Stimulated activated CD8-positive, alpha-beta memory T cell treated with anti-CD3 and anti-CD28 coated beads, Interleukin-4, amount 100 ng/mL, for 1 hour (primary cell): ENCODE measurements at places on chromosomes 5 and 9.
A peak's percentile ranks its signal among the peaks of the same experiment; 100 is the strongest.

DNA sequence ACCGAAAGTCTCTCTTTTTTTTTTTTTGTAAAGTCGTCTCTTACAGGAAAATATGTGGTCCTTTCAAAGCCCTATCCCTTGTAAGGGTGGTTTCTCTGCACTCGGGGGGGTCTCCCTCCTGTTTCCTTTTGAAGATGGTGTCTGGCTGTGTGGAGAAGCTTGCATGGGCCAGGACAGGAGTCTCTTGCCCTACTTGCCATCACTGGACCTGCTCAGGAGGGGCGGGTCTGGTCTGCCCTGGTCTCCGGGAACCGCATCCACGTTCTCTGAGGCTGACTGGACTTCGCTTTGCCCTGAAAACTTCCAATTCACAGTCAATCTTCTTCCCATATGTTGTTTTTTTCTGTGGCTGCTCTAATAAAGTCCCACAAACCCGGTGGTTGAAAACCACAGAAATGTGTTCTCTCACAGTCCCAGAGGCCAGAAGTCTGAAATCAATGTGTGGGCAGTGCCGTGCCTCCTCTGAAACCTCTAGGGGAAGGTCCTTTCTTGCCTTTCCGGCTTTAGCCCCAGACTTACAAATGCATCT, 92.9 kb upstream of the IER5L start:
- DNase-seq = no peak

DNA sequence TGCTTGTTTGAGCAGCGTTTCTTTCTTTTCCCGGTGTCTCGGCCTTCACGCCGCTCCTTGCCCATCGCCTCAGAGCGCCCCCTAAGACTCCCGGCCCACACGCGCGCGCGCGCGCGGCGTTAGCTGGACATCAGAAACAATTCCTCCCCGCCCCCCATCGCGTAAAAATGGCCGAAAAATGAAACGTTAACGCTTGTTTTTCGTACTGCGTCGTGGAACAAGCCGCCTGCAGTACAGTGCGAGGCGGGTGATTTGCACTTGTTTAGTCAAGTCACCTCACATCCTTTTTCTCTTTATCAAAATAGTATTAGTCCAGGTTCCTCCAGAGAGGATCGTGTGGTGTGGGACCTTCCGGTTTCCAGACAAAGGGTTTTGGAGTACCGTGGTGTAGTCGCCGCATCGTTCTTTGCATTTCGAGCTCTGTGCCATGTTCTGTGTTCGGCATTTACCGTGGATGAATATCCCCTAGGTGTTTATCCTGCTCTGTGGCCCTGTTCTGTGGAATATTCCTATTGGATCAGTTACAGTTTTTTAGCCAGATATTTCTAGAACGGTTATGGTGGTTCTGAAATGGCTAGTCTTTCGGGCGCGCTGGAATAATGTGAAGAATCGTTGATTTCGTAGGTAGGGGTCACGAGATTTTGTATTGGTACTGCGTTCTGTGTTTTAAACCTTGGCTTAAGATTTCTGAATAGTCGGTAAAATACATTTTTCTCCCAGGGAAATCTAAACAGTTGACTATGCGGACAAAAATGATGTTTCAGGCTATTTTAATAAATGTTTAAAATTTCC, 1.0 kb downstream of the MATR3 start:
- peak; percentile 29 for DNase-seq

DNA sequence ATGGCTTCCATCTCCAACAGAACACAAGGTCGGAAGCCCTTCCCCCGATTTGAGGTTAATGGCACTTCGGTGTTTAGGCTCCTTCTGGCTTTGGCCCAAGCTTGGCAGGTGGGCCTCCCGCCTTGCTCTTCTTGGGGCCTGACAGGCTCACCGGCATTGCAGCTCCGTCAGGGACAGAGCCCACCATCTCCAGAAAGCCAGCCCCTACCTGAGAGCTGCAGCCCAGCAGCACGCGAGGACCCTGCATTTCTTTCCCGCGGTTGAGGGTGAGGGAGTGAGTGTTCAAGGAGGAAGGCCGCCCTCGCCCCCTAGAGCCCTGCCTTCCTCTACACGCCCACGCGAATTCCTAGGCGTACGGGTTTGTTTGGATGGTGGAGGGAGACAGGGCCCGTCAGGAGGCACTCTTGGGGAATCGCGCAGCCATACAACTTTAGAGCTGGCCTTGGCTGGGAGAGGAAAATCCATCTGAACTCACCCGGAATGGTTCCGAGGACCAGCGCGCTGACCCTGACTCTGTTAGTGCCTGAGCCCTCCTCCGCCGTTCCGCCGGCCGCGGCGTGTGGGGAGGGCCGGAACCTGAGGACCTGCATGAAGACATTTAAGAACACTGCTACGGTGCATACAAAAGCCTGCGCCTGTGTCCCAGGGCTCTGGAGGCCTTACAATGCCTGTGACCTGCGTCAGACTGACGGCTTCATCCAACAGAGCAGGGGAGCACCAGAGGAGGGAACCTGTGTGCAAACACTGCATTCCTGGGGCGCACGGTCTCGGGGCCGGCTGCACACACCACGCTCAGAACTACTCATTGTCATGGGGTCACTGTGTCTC, 73.8 kb downstream of the MRPL36 start:
- no peak for DNase-seq

- DNase-seq = no peak
Measured at GRCh38 chr5:149006426-149006825, 56.4 kb downstream of the SH3TC2 start.

DNA sequence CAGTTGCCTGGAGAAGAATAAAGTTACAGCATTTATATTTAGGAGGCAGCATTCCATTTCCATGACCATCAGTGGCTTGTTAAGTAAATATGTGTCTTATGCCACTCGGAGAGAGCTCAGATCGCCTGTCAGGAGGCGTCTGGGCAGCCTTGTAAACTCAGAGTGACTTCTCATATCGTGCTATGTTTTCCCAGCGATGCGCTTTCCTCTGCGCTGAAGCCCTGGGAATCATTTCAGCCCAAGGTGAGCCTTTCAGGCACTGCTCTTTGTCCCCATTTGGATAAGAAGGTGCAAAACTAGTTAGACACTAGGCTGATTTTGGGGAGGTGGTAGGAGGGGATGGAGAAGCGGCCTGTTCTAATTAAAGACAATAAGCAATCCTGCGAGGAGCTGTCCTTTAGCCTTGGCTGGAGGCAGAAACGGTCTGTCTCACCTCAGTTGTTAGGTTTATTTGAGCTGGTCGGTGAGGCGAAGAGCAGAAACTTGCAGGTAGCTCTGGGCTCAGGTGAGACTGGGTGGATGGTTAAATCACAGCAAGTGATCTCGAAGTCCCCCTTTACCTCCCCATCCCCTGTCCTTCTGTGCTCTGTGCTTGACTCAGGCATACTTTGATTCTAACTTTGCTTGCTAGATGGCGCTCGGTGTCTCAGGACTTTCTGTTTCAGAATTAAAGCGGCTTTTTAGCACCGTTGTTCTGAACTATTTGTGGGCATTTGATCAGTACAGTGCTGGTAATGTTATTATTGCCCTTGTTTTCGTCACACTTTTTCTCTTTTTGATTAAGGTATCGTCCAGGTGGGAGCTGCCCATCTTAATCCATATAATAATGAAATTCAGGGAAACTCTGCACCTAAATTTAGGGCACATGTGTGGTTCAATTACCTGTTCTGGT, 24.6 kb downstream of the NR2F1 start:
- no peak for DNase-seq

DNA sequence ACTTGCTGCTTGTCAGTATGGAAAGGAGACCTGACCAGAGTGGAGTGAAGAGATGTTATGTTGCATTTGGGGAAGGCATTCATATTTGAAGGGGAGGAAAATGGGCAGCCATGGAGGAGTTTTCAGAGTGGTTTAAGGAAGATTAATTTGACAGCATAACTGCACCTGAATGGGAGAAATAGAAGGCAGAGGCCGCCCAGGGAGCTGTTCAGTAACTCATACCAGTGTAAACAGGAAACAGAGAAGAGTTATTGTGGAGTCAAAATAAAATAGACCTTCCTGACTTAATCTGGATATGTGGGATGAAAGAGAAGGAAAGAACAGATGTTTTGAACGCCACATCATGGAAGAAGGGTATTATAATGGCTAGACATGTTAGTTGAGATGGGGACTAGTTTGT, 13.4 kb downstream of the SLC44A1 start:
- DNase-seq = no peak

- DNase-seq = no peak
Measured at GRCh38 chr9:38154501-38155421, 85.7 kb upstream of the SHB start.

DNA sequence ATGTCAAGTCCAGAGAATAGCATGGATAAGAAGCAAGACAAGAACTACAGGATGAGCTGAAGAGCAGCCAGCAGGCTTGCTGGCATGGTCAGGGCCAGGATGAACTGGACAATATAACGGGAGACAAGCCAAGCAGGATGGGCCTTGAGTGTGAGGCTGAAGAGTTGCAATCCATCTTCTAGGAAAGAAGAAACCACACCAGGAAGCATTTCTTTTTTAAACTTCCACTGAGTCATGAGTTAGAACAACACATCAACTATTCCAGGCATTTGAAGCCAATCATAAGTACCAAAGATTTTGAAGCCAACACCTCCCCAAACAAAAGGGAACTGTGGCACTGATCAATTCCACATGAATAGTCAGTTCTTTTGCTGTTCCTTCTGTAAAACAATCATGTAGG, 27.3 kb downstream of the SLC31A2 start:
- DNase-seq = no peak

GRCh38 chr9:104417296-104417695, 86.8 kb upstream of the OR13F1 start:
- DNase-seq = no peak

- DNase-seq = no peak
Measured at GRCh38 chr9:27340961-27341511, 44.1 kb upstream of the EQTN start.

DNA sequence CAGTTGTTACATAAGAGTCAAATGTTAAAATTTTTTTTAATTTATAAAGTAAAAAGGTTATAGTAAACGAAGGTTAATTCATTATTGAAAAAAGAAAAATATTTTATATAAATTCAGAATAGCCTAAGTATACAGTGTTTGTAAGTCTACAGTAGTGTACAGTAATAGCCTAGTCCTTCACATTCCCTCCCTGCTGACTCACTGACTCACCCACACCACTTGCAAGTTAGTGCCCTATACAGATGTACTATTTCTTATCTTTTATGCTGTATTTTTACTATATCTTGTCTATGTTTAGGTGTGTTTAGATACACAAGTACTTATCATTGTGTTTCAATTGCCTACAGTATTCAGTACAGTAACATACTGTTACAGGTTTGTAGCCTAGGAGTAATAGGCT, 57.6 kb downstream of the MAMDC2 start:
- no peak for DNase-seq

DNA sequence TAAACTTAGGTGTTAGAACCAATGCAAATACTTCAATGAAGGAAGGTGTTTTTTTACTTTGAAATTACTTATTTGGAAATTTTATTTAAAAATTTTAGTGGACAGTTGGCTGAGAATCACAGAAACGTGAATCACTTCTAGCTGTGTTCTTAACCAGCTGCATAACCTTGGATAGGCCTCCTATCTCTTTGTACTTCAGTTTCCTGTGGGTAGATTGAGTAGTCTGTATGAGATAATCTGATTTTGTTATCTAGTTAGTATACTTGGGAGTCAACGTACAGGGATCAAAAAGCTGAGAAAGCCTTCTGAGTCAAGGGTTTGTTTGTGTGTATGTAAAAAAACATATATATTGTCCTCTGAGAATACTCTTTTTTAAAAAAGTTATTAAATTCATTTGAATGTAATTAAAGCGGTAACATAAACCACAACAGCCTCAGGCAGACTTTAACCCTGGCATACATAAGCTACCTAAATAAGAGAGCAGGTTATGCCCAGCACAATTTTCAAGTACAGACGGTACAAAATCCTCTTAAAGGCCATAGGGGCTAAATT, 38.1 kb upstream of the ZCCHC7 start:
- no peak for DNase-seq

GRCh38 chr9:108684288-108685025, 171.3 kb downstream of the ACTL7B start:
- no peak for DNase-seq

DNA sequence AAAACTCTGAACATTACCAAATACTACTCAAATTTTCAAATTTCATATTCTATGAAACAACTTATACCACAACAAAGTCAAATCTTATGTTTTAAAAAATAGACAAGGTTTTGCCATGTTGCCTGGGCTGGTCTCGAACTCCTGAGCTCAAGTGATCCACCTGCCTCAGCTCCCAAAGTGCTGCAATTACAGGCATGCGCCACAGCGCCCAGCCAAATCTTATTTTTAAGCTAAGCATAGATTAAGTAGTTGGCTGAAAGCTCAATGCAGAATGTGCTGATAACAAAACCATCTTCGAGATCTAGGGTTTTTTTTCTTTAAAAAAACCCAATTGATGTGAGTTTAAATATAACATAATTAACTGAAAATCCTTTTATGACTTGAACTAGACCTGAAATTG, 6.4 kb downstream of the LMBRD2 start:
- no peak for DNase-seq

DNA sequence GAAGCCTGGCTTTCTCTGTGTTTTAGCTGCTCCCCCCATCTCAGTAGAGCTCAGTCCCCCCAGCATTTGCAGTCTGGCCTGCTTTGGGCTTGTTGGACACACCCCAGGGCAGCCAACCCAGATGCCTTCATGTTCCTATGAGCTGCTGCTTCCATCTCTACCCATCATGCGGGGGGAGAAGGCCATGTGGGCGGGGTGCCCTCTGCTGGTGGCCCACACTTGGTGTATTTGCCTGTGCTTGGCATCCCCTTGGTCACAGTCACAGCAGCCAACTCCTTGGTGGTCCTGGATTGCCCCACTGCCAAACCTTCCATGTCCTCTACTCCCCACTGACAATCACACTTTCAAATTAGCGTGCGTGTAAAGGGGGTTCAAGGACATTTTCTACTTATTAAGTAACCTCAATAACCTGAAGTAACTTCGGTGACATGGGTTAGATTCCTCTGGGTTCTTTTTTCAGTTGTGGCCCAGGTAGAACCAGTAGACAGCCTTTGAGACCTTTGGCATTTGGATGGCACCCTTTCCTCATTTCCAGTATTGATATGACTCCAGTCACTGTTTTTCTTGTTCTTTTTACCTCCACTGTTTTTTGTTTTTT, 42.8 kb downstream of the SNX30 start:
- peak; percentile 66 for DNase-seq

DNA sequence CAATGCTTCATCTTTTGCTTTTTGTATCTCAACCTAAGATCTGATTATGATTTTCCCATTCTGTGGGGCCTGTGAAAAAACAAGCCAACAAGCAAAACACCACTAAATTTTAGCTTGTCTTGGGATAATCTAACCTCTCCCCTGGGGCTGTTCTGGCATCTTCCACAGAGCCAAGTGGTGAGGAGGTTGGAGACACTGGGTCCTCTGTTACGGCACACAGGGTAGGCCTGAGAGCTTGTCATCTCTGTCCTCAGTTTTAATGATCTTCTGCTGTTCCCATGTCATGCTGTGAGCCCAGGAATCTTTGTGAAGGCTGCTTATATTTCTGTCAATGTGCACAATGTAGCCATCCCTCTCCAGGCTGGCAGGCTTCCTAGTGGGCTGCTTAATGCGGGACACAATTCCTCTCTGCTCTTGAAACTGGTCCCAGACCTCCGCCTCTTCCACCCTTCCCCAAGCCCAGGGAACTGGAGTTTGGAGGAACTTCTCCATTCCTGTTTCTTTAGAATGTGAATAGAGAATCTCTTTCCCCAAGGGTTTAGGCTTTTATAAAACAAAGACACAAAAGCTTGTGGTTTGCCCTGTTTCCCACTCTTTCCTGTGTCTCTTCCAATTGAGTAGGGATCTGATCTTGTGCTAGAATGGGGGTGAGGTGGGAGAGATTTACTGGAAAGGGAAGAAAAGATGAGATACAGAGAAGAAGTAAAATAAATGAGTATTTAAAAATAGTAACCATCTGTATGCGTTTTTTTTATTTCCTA, 30.9 kb upstream of the SEMA6A start:
- no peak for DNase-seq

GRCh38 chr5:111697881-111698757, 58.9 kb downstream of the NREP start:
- no peak for DNase-seq
